ENCODE measurements at places on chromosomes 7 and 10.

- DNase-seq: no peak
Measured at GRCh38 chr10:34884272-34884952, 69.3 kb upstream of the PARD3 start.

DNA sequence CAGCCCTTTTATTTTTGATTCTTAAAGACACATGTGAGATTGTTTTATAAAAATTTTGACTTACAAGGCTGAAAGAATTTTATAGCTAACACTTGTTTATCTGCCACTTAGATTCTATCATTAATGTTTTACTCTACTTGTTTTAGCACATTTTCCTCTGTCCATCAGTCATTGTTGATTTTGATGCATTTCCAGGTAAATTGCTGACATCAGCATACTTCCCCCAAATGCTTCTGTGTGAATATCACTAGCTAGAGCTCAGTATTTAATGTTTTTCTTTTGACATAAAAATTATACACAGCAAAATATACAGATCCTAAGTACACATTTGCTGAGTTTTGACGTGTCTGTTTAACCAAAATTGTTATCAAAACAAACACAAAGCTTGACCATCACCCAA is 43.0 kb downstream of the INPP5A start:
- no peak for DNase-seq

DNA sequence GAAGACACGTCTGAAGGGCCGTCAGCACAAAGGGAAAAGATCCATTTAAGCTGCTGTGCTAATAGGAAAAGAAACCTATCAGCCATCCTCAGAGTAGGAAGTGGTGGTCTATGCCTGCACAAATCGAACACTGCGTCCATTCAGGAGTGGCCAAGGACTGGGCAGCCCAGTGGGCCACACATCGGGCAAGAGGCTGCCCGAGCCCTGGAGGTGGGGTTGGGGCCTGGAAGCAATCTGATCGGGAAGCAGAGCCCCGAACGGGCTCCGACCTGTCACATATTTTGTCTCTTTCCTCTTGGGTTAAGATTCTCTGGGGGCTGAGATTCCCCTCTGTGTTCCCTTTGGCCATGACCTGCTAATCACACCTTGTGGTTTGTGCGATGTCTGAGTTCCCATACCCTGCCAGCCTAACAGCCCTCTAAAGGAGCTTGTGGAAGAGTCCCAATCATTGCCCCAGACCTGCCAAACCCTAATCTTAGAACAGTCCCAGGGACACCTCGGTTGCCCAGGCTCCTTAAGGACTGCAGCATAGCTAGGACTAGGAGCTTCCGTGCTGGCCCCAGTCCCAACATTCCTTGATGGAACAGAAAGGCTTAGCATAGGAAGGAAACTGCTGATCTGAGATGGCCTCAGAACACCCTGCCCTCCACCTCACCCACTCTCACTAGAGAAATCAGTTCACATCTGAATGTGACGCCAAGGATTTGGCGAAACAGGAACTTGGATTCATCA is 77.9 kb upstream of the SAMD8 start:
- DNase-seq: no peak

GRCh38 chr7:150968056-150968733 is 9.9 kb downstream of the KCNH2 start:
- no peak for DNase-seq

GRCh38 chr10:133279326-133280226 is 2.9 kb upstream of the ADAM8 start:
- DNase-seq: no peak

- no peak for DNase-seq
Measured at GRCh38 chr7:109842386-109842785, 1248.5 kb upstream of the LRRN3 start.

GRCh38 chr7:44162179-44162578 is 21.0 kb upstream of the MYL7 start:
- DNase-seq: no peak

GRCh38 chr10:113788604-113789083 is 37.2 kb downstream of the PLEKHS1 start:
- DNase-seq: no peak
